ENCODE measurements at places on chromosomes 1 and 21. TPM values are rescaled to one million over a fixed set of nuclear protein-coding genes. Genes with fewer than 3 reads are reported as not detected.
A peak's percentile ranks its signal among the peaks of the same experiment; 100 is the strongest.

Gene FAM229A
- total RNA-seq: 11.7 TPM

DNA sequence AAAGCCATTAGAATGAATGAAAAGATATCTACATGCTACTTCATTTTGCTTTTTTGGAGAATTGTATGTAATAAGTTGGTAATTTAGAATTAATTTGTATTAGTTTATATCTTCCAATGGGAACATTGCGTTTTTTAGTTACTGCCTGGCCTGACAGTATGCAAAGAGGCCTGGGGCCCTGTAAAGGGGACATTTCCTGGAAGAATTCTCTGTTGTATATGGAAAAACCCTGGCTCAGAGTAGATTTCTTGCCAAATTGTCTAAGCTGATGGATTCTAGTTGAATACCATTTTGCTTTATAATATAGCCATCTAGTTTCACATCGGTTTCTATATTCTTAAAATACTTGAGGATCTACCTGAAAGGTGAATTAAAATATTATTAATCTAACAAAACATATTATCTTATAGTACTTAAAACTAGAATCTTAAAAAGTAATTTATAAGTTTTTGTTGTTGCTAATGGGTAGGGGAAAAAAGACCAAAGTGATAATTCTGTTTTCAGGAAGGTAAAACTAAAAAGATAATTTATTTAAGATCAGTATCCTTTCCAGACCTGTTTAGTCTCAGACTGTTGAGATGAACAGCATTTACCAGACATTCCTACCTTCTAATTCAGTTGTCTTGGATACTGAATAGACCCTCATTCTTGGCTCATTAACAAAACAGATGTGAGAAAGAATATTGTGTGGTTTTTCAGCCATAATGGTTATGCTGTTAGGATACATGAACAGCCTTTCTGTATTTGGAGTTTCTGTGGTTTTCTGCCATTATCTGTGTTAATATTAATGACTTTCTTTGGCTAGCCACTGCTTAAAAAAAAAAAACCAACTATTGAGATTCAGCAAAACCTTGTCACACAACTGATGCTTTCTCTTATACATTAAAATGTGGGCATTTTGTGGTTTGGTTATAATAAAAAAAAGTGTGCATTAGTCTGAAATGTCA lies 4.8 kb downstream of the AGO3 start:
- peaks cover 22% of the 10 kb centered on the region for H3K4me1 ChIP-seq
- no peaks in the 10 kb centered on the region for H3K27me3 ChIP-seq
- H3K4me3 ChIP-seq: no peak overlapping the region
- DNase-seq: no peak
- H3K36me3 ChIP-seq: no peaks in the 10 kb centered on the region

Gene CTSS
- total RNA-seq: 7.2 TPM

DNA sequence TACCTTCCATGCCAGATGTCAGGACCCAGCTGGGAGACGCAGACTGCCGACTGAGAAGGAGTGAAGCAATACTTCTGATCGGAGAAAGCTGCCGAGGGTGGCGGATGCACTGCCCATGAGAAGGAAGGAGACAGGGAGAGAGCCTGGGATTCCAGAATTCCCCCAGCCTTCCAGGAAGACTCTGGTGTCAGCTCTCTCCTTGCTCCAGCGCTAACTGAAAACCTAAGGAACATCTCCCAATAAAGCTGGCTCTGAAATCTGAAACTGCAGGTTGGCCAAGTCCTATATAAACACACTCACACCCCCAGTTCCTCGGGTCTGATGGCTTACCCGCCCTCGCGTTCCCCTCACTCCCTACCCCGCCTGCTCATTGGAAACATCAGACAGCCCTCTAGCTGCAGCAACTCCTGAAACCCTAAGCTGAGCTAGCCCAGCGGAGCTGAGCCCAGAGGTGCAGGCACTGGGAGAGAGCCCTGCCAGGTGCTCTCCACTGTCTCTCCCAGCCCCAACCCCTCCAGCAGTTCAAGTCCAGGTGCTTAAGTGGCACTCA lies 52.3 kb downstream of the PLEKHA6 start:
- H3K4me3 ChIP-seq: no peak overlapping the region
- no peak for DNase-seq
- H3K36me3 ChIP-seq: no peaks in the 10 kb centered on the region
- peaks cover 49% of the 10 kb centered on the region for H3K4me1 ChIP-seq
- H3K27ac ChIP-seq: no peak overlapping the region
- no peaks in the 10 kb centered on the region for H3K27me3 ChIP-seq

Gene AK2
- 232 TPM for total RNA-seq

GRCh38 chr1:19363536-19364152 lies 51.5 kb downstream of the SLC66A1 start:
- no peak for DNase-seq
- H3K27ac ChIP-seq: no peak overlapping the region
- no peaks in the 10 kb centered on the region for H3K36me3 ChIP-seq
- no peak overlapping the region for H3K4me3 ChIP-seq
- no peaks in the 10 kb centered on the region for H3K27me3 ChIP-seq

Gene VSIG8
- total RNA-seq: not detected

Gene EVA1B
- 12.4 TPM for total RNA-seq

Gene RNF186
- total RNA-seq: not detected

Gene FCMR
- 1.2 TPM for total RNA-seq

GRCh38 chr21:41685511-41686149 lies 81.2 kb downstream of the RIPK4 start:
- peak overlapping the region; percentile 99 for H3K27ac ChIP-seq
- peaks cover 77% of the 10 kb centered on the region for H3K4me1 ChIP-seq
- H3K4me3 ChIP-seq: peak overlapping the region; percentile 7
- no peaks in the 10 kb centered on the region for H3K36me3 ChIP-seq

GRCh38 chr1:223334156-223334555 lies 29.8 kb downstream of the SUSD4 start:
- H3K36me3 ChIP-seq: no peaks in the 10 kb centered on the region
- peaks cover 9% of the 10 kb centered on the region for H3K4me1 ChIP-seq
- no peak for DNase-seq
- no peak overlapping the region for H3K4me3 ChIP-seq
- H3K27me3 ChIP-seq: 0 out of 2 replicates have a peak, but pooled peaks cover 6% of the 10 kb centered on the region
- no peak overlapping the region for H3K27ac ChIP-seq

- no peaks in the 10 kb centered on the region for H3K36me3 ChIP-seq
- no peak for DNase-seq
- no peak overlapping the region for H3K27ac ChIP-seq
- no peak overlapping the region for H3K4me3 ChIP-seq
Measured at GRCh38 chr1:209815931-209816341, 10.0 kb upstream of the IRF6 start.

DNA sequence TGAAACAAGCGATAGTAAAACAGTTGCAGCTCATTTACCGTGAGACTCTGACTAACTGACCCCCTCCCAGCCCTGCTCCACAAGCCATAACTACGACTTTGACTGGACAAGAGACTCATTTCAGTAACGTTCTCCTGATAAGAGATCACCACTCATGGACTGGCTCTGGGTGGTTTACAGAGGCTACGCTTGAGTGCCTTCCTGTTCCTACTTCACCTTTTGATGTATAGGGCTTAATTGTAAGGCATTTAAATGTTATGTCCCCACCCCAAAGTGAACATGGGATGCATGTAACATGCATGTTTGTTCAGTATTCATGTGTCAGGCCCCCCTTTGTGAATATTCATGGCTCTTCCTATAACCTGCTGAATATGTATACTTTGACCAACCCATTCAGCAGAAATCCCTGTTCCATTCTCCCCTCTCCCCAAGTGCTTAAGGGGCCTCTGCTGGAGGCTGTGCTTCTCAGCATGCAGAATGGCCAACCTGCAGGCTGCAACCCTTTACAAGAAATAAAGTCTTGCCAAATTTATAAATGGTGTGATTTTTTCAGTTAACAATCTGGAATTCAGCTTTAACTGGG lies 50.7 kb upstream of the SPOCD1 start:
- no peak for DNase-seq
- H3K36me3 ChIP-seq: no peaks in the 10 kb centered on the region
- H3K4me1 ChIP-seq: no peaks in the 10 kb centered on the region

- 0 out of 2 replicates have a peak overlapping the region, but pooled peaks have one; percentile 15 for H3K4me3 ChIP-seq
- H3K4me1 ChIP-seq: peaks cover 27% of the 10 kb centered on the region
- H3K27ac ChIP-seq: peak overlapping the region; percentile 79
- no peaks in the 10 kb centered on the region for H3K27me3 ChIP-seq
- H3K36me3 ChIP-seq: 0 out of 2 replicates have a peak, but pooled peaks cover 25% of the 10 kb centered on the region
Measured at GRCh38 chr1:221947731-221948130, 205.8 kb upstream of the DUSP10 start.

- no peak overlapping the region for H3K27ac ChIP-seq
- no peaks in the 10 kb centered on the region for H3K36me3 ChIP-seq
- no peak for DNase-seq
- H3K27me3 ChIP-seq: no peaks in the 10 kb centered on the region
- H3K4me3 ChIP-seq: no peak overlapping the region
Measured at GRCh38 chr1:117388328-117388727, 21.1 kb downstream of the MAN1A2 start.

DNA sequence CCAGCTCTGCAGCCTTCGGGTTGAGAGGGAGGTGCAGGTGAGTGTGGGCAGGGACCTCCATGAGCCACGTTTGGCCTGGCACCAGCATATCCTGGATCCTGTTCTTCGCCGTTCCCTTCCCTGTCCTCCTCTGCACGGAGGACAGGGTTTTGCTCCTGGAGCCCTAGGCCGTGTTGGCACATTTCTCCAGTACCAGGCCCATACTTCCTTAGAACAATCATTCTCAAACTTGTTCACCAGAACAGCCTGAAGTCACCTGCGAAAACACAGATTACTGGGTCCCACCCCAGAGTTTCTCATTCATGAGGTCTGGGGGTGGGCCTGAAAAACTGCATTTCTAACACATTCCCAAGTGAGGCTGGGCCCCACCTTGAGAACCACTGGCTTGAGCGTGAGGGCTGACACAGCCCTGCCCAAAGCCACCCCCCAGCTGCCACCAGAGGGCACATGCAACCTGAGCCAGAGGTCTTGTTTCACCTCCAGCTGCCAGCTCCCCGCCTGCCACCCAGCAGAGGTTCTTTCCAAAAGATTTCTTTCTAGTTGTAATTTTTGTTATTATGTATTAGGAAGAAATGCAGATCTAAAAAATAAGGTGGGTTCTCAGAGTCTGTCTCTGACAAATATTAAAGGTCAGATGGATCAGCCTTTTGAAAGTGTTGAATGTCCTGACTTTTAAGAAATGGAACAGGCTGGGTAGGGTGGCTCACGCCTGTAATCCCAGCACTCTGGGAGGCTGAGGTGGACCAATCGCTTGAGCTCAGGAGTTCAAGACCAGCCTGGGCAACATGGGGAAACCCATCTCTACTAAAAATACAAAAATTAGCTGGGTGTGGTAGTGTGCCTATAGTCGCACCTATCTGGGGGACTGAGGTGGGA lies 39.6 kb upstream of the LDLRAP1 start:
- peaks cover 21% of the 10 kb centered on the region for H3K4me1 ChIP-seq
- H3K4me3 ChIP-seq: no peak overlapping the region
- no peaks in the 10 kb centered on the region for H3K36me3 ChIP-seq

DNA sequence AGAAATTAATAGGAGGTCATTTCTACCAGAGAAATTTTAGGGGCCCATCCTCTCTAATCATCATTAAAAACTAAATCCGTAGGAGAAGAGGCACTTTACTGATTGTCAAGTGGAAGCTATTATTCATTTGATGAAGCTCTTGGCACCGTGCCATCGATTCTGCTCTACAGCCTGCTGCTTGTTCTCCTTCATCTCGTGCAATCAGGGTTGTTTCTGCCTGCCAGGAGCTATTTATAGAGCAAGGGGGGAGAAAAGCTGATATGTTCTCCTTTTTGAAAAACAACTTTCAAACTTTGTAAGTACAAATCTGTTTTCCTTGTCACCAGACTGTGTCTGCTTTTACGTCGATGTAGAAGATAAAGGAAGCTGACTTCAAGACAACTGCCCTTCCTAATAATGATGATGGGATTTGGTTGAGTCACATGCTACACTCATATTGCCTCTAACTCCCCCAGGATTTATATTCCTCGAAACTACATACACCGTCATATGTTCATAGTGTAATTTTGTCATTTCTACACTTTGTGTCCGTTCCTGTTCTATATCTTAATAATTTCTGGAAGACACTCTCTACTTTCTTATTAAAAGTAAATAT lies 169.6 kb upstream of the LHX8 start:
- H3K27me3 ChIP-seq: no peaks in the 10 kb centered on the region
- no peak for DNase-seq
- no peak overlapping the region for H3K27ac ChIP-seq

Gene MYCL
- total RNA-seq: 6.2 TPM

GRCh38 chr1:162412002-162412401 lies at the start of gene SH2D1B:
Gene SH2D1B, minus strand, starts transcription at chr1:162412136. Its CDS starts 120 bp downstream, at chr1:162412016.
- no peaks in the 10 kb centered on the region for H3K4me1 ChIP-seq
- DNase-seq: no peak

DNA sequence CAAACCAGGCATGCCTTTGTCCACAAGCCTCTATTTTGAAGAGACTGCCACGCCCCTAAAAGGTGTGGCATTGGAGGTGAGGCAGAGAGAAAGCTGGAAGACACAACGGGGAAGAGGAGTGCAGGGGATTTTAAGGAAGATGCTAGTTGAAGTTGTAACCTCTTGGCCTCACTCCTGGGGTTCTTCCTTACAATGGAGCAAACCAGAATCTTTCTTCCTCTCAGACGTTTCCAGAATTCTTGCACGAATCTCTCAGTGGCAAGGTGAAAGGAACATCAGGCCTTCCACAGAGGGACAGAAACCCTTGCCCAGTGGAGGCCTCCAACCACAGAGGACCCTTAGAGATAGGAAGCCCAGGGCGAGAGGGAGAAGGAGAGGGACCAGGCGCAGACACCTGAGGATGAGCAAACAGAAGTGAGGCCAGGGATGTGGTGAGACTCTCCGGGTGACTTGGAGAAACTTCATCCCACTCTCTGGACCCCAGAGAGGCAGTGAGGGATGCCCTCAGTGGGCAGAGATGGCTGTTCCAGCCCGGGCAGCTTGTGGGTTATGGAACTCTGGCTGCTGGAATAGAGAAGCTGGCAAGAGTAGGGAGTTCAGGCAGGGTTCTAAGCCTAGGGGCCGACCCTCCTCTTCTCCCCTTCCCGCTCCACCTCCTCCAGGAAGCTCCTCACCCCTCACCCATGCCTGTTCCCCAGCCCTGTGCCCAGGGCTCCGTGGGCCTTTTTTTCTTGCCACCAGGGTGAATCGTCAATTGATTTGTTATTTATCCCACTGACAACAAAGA lies 136.8 kb upstream of the RUNX3 start:
- H3K36me3 ChIP-seq: no peaks in the 10 kb centered on the region
- no peak overlapping the region for H3K27ac ChIP-seq
- no peak for DNase-seq

Gene BRDT
- not detected for total RNA-seq

DNA sequence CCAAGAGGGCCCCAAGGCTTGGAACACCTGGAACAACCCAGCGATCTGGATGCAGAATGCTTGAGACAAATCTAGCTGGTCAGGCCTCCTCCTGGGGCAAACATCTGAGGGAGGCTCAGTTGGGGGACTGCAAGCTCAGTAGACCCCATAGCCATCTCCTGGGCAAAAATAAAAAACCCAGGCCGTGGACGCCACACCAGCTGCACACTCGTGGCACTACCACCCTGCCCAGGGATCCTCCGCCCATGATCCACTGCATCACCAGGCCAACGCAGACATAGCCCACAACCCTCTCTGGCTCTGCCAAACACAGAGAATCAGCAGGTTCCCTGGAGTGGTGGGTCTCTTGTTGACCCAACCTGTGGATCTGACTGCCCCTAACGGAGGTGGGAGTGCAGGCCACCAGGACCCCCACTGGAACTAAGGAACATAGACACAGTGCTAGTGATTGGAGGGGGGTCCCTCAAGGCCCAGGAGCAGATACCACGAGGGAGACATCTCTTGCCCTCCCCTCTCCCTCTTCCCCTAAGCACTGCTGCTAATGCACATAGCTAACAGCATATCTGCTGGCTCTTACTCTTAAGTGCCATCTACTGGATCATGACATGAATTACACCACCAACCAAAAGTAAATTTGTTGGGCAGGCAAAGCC lies 147.2 kb downstream of the CHD1L start:
- no peak overlapping the region for H3K27ac ChIP-seq

GRCh38 chr1:65493802-65494201 lies 73.3 kb downstream of the LEPR start:
- no peak overlapping the region for H3K4me3 ChIP-seq
- H3K27me3 ChIP-seq: no peaks in the 10 kb centered on the region
- DNase-seq: no peak

Data from PC-9 (cell line).